ENCODE measurements at places on chromosomes 2 and 18. TPM values are rescaled to one million over a fixed set of nuclear protein-coding genes. Genes with fewer than 3 reads are reported as not detected.

RUFY4 gene
- polyA plus RNA-seq, result 0.16 TPM

METTL5 gene
- 57.5 TPM for polyA plus RNA-seq

ALK gene
- polyA plus RNA-seq, result 0.03 TPM

CELF4 gene
- 1.1 TPM for polyA plus RNA-seq

KIF5C gene
- polyA plus RNA-seq, result 1.6 TPM

GKN1 gene
- polyA plus RNA-seq, result not detected

OSBPL1A gene
- polyA plus RNA-seq, result 47.1 TPM

HYCC2 gene
- polyA plus RNA-seq, result 8.5 TPM

GRCh38 chr2:188600536-188601210 is 309.0 kb downstream of the GULP1 start:
- DNase-seq, result no peak

DNA sequence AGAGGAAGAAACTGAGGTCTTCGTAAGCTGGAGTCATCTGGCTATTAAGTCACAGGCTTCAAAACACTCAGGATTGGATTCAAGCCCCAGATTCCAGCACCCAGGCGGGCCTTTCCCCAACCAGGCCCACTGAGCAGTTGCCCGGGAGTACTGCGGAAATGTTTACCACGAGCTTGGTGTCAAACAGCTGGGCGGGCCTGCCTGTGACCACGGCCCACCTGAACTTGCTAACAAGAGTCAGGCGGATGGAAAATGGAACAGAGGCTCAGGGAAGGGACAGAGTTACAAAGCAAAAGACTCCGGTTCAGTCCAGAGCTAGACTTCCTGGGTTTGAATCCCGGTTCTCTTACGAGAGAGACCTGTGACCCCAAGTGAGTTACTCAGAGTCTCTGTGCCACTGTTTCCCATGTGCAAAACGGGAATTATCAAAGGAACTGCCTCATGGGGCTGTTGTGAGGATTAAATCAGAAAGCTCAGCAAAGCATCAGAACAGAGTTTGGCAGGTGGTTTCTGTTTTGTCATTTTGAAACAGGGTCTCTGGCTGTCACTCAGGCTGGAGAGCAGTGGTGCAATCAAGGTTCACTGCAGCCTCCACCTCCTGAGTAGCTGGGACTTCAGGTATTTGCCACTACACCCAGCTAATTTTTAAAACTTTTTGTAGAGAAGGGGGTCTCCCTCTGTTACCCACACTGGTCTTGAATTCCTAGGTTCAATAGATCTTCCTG is 49.0 kb upstream of the TFCP2L1 start:
- DNase-seq, result no peak

DNA sequence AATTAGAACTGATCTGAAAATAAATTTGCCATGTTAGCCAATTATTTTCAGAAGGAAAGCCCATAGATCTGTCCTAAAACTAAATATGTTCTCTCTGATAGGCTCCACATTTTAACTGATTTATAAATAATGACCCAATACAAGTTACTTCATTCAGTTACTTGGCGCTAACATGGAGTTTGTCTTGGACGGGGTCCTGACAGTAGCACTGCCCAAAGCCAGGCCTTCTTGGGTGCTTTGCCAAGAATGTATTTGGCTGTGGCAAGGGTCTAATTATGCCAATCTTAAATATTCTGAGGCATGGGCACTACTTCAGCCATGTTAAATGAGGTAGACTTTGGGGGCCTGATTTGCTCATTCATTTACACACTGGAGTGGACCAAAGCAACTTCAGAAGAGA is 135.0 kb upstream of the PKDCC start:
- DNase-seq, result no peak

DNA sequence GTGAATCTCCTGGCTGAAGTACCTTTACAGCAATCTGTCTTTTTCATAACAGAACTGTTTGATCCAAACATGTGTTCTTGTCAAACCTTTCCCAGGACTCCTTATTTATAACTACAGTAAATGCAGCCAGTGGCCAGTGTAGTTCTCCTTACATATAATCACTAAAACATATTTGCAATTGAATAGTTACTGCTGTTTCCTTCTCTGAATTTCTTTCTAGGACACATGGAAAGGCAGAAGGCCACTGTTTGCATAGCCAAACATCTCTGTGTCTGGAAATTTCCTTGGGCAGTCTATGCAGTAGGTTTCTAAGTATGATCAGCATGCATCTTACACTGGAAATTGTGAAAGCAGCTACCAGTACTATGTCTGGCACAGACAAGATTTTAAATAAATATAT is 57.4 kb upstream of the COL3A1 start:
- DNase-seq, result no peak

- no peak for DNase-seq
These were observed 656.0 kb upstream of the CELF4 start for GRCh38 chr18:38221476-38222100.

DNA sequence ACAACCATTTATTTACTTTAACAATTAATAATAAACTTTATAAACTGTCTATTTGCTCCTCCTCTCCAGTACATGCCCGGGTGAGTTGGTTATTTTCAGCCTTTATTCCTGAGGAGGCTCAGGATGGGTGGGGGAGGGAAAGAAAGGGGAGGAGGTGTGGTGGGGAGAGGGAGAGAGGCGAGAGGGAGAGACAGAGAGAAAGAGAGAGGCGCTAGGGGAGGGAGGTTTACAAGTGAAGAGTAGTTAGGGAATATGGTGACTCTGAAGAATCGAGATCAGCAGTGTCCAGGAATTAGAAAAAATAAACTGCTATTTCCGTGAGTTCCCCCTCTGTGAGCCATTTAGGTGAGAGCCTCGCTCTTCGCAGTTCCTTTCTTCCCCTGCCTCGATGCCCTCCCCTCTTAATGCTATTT is 138.9 kb downstream of the MEIS1 start:
- no peak for DNase-seq

DNA sequence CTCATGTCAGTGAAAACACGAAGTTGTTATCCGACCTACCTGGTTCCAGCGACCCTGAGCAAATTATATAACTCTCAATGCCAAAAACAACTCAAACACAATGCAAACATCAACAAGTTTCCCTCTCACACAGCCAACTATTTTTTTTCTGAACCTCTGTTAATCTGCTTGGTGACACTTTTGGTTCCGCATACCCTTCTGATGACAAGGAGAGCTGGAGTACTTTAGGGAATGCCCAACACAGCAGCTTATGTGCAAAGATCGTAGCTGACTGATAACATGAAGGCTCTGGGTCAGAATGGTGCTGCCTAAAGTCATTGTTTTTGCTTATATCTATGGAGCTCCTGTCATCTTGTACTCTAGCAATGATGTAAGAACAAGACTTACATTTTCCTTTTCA is 72.7 kb upstream of the CCDC68 start:
- no peak for DNase-seq

- no peak for DNase-seq
These were observed 158.2 kb downstream of the NEB start for GRCh38 chr2:151576080-151576479.

GRCh38 chr2:64273524-64274398 is 129.5 kb upstream of the PELI1 start:
- DNase-seq, result no peak

GRCh38 chr2:178523596-178524134 is 43.4 kb downstream of the PLEKHA3 start:
- no peak for DNase-seq

DNA sequence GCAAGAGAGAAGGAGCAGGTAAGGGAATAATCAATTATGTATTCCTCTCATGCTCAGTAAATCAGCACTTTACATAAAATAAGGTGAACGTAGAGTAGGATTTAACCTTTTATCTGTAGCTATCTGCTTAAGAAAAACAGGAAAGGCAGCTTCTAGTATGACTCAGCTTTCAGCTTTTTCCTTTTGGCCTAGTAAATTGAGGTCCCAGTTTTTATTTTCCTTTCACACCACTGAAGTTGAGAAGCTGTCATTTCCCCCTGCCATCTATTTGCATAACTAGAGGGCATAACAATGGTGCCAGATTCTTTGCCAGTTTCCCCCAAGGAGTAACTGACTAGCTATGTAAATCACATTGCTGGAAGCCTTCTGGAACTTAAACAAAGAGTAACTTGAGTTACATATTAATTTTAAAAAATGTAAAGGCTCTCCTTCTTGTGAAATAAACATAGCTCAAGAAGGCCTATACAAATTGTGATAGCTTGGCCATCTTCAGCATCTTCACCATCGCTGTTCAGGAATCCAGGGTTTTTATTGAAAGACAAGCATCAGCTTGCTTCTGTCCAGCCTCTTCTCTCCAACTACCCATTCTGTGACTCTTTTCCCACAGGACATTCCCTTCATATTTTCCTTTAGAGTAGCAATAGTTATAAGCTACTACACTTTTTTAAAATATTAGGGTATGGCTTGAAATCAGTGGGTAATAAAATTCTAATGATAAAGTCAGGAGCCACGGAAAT is 97.0 kb downstream of the KYNU start:
- DNase-seq, result no peak

- no peak for DNase-seq
These were observed 182.7 kb downstream of the RNF152 start for GRCh38 chr18:61710082-61710620.

- no peak for DNase-seq
These were observed 64.9 kb downstream of the LPIN2 start for GRCh38 chr18:2948038-2948437.

DNA sequence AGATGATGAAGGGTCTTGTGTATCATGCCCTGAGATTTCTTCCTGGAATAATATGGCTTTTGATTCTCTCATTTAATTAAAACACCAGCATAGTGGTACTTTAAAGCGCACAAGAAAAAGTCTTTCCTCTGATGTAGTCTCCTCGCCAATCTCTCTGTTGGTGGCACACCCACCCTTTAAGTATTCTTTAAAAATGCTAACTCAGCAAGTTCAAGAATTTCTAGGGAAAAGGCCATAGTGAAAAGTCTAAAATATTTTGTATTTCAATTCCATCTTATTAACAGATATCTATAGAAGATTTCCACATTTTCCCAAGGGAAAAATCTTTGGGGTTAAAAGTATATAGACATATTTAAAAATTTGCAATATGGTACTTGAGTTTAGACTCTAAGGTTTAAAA is 34.7 kb downstream of the ACMSD start:
- DNase-seq, result no peak

GRCh38 chr18:41789001-41789400 is 166.0 kb upstream of the PIK3C3 start:
- no peak for DNase-seq

Measured in forelimb muscle (tissue), 1 donor.